T-cell (primary cell): ENCODE measurements at places on chromosomes 4 and X.

DNA sequence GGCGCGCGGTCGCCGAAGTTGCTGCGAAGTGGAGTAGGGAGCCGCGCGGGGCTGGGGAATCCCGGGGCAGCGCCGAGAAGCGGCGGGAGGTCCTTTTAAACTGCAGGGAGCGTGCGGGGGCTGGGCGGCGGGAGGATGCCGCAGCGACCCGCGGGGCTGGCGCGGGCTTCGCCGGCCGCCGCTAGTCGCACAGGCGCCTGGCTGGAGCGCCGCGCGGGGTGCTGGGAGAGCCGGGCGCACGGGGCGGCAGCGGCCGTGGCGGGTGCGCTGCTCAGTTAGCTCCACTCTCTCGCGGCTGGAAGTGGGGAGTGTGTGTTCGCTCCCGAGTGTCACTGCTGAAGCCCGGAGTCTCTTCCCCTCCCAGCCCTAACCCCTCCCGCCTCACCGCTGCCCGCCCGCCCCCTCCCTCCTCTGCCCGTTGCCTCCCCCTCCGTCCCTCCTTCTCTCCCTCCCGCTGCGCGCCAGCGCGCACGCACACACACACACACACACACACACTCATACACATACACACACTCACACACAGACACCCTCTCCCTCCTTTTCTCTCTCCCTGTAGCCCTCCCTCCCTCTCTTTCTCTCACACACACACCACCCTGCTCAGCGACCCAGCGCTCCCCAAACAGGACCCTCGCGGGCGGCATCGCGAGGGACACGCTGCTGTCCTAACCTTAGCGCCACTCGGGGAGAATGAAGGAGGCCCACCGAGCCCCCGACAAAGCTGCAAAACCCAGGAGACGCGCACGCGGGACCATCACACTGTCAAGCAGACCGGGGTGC, at the start of gene NDNF:
Gene NDNF (minus strand): TSS at position 312 of the 780 bp plus-strand sequence. CDS start 26,698 bp downstream, outside the sequence.
- peaks cover 22% of the 10 kb centered on the region for H3K4me1 ChIP-seq
- no peak within 1 kb of the TSS for H3K27ac ChIP-seq
- no peaks in the 10 kb centered on the region for H3K36me3 ChIP-seq
- H3K27me3 ChIP-seq: peaks cover 7% of the 10 kb centered on the region
- H3K4me3 ChIP-seq: peak within 1 kb of the TSS; percentile 98

DNA sequence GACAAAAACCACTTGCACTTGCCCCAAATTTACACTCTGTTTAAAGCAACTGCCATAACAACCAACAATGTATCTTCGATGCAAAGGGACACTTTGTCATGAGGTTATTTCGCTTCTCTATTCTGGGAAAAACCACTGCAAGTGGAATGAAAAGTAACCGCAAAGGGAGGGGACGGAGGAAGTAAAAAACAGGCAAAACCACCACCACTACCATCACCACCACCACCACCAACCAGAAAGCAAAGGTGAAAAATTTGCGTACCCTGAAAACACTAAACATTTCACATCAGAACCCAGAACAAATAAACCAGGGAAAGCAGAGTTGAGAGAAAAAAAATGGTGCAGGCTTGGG, 1.2 kb upstream of the N4BP2 start:
- DNase-seq: no peak
- no peaks in the 10 kb centered on the region for H3K27me3 ChIP-seq
- H3K27ac ChIP-seq: peak overlapping the region; percentile 87
- peak overlapping the region; percentile 91 for H3K4me3 ChIP-seq
- peaks cover 21% of the 10 kb centered on the region for H3K4me1 ChIP-seq
- H3K36me3 ChIP-seq: no peaks in the 10 kb centered on the region

GRCh38 chr4:788636-789297, 37.2 kb downstream of the CPLX1 start:
- H3K4me1 ChIP-seq: peaks cover 44% of the 10 kb centered on the region
- no peak overlapping the region for H3K27ac ChIP-seq
- DNase-seq: no peak
- H3K4me3 ChIP-seq: no peak overlapping the region
- no peaks in the 10 kb centered on the region for H3K27me3 ChIP-seq

DNA sequence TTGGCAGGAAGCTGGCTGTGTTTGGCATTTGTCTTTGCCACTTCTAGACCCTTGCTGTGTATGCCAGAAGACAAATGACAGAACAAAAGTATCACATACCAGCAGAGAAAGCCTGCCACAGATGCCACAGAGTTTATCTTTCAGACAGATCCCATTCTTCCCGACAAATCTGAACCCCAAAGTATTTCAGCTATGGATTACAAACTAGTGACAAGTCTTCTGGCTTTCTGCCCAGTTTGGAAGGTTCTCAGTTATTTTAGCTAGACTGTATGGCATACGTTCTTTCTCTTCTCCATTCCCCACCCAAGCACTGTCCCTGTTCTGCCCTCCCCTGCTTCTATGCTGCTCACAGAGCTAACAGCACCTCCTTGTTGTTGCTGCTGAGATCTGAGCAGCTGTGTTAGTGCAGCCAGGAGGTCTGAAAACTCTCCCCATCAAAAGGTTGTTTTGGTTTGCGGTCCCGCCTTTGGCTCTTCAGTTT, 236.7 kb downstream of the FRAS1 start:
- H3K27ac ChIP-seq: no peak overlapping the region
- no peaks in the 10 kb centered on the region for H3K27me3 ChIP-seq
- no peak for DNase-seq
- no peak overlapping the region for H3K4me3 ChIP-seq
- no peaks in the 10 kb centered on the region for H3K36me3 ChIP-seq
- H3K4me1 ChIP-seq: no peaks in the 10 kb centered on the region

DNA sequence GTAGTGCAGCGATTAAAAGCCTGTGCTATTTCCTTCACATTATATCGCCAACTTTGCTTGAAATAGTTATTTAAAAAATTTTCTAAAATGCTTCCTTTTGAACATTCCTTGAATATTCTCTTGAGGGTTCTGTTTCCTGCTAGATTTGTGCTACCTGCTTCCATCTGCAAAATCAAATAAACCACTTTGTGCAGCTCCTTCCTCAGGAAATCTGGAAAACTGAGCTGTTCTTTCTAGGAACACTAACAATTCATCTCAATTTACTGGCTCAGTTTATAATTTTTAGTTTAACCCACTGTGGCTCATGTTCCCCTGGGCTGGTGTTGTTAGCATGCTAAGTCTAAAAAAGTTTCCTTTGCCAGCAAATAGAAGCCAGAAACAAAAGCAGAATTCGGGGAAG, 88.1 kb upstream of the LCORL start:
- H3K4me1 ChIP-seq: no peaks in the 10 kb centered on the region
- H3K27ac ChIP-seq: no peak overlapping the region
- H3K27me3 ChIP-seq: no peaks in the 10 kb centered on the region
- DNase-seq: no peak
- H3K4me3 ChIP-seq: no peak overlapping the region

DNA sequence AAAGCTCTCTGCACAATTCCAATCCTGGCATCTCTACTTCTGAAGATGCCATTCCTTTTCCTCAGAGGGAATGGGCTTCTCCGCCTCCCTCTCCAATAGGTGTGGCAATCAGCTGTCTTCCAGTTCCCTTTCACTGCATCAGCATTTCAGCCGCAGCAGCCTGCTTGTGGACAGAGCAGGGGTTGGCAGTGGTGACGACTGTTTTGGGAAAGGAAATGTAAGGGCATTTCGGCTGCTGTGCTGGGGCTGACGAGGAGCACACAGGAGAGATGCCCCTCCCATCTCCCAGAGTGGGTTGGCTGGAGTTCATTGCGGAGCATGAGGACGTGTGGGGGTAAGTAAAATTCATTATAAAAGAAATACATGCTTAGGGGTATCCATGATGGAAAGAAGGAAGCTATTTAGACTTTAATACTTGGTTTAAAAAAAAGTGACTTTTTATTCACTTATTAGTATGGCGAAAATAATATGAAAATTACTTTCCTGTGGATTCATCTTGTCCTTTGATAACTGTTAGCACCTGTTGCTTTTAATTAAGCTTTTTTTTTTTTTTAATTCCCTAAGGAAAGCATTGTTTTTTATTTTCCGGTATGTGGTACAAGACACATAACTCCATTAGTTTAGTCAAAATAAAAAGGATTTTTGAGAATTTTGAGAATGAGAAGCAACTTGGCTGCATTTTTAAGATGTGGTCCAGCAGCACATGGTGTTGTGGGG, at the start of gene LIMCH1:
Gene LIMCH1 (plus strand): TSS at position 141 of the 717 bp plus-strand sequence. CDS start 67,839 bp downstream, outside the sequence.
- DNase-seq: no peak
- H3K4me1 ChIP-seq: no peaks in the 10 kb centered on the region
- no peak within 1 kb of the TSS for H3K4me3 ChIP-seq
- H3K27me3 ChIP-seq: peaks cover 2% of the 10 kb centered on the region

DNA sequence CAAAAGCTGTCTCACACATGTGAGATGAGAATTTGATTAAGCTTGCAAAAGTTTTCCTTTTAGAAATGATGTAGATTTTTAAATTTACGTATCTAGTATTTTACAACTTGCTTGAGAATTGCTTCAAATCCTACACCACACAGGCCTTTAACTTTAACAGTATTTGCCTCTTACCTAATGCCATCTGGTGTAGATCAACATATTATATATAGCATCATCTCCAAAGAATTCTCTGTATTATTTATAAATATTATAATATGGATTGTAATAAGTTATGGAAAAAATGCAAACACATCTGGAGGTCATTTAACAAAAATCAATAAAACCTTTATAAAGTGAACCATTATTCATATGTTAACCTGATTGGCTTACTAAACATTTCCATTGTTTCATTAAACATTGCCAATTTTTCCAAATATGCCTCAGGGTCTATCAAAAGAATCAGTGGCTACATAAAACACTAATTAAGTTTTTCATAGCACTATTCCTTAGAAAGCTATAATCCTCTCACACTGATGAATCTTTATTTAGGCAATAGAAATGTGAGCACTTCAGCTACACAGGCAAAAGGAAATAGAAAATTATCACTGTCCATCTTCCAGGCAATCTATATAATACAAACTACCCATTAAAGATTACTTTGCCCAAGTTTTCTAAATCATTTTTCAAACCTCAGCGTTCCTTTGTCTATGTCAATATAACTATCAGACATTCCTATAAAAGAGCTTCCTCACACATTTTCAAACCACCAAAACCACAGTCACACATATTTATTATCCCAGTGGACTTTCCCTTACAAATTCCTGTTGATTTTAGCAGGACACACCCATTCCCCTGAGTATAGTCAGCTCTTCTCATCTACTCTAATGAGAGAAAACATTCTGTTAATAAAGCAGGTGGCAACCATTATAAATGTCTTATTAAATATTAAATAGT, 83.5 kb upstream of the INTU start:
- H3K27ac ChIP-seq: no peak overlapping the region
- H3K36me3 ChIP-seq: no peaks in the 10 kb centered on the region
- no peak for DNase-seq
- H3K4me1 ChIP-seq: no peaks in the 10 kb centered on the region
- H3K4me3 ChIP-seq: no peak overlapping the region
- no peaks in the 10 kb centered on the region for H3K27me3 ChIP-seq

DNA sequence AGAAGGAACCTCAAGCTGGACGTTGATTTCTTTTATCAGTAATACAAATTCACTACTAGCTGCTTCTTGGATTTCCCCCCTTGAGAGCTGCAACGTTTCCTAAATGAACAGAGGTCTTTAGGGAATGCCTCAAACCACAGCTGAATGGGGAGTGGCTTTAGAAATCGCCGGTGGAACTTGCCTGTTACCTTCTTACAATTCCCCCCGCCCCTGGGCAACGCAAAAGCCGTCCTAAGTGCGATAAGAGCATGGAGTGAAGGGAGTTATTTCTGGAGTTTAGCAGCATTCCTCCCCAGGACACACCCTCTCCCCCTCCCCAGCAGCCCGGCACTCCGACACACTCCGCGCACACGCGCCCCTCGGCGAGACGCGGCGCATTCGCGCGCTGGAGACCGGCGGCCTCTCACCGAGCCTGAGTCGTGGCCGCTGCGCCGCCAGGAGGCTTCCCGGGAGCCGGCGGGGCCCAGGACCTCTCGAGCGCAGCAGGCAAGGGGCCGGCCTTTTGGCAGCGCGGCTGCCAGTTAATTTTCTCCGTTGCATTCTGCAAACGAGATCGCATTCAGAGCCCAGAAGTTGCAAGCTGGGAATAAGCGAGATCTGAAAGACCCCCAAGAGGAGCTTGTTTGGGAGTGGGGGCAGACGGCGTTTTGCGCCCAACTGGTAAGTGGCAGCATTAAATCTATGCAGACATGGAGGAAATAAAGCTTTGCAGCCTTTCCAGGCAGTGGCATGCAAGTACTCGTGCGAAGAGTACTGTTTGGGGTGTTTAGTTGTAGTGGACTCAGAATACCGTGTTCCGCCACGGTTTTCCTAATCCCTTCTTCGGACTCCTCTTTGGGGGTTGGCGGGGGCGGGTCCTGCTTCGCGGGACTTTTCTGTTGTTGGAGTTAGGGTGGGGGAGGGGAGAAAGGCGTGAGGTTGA, 134.7 kb downstream of the PALLD start:
- H3K36me3 ChIP-seq: no peaks in the 10 kb centered on the region
- peaks cover 22% of the 10 kb centered on the region for H3K27me3 ChIP-seq
- peaks cover 6% of the 10 kb centered on the region for H3K4me1 ChIP-seq
- no peak for DNase-seq

DNA sequence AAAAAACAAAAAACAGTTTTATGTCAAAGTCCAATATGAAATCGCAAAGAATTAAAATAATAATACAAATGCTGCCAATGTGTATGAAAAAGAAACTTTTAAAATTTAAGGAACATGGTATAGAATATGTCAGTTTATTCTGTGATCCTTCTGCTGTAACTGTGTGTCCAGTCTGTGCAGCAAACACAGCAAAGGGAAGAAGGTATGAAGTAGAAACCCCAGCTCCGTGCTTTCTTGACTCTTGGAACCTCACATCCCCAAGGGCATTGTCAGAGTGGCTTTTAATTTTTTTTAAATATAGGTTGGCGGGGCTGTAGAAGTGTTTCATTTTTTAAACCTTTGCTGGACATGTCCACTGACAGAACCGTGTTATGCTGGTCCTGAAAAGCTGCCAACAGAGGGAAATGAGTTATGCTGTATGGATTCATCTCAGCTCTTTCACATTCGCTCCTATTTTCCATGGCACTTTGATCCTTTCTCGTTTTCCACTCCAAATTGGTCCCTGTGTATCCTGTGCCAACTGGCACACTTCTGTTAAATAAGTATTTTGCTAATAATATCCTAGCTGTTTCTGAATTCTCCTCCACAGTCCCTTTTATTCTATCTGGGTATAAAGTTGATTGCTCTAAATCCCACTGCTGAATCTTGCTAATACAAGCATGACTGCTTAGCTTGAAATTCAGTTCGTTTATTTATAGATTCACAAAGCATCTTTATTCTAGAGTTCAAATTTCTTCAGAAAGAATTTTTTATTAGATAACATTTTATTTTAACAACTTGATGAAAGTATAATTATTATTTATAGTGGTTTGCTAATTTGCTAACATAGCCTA, 127.0 kb upstream of the DDIT4L start:
- no peak overlapping the region for H3K27ac ChIP-seq
- no peak overlapping the region for H3K4me3 ChIP-seq
- no peaks in the 10 kb centered on the region for H3K27me3 ChIP-seq

DNA sequence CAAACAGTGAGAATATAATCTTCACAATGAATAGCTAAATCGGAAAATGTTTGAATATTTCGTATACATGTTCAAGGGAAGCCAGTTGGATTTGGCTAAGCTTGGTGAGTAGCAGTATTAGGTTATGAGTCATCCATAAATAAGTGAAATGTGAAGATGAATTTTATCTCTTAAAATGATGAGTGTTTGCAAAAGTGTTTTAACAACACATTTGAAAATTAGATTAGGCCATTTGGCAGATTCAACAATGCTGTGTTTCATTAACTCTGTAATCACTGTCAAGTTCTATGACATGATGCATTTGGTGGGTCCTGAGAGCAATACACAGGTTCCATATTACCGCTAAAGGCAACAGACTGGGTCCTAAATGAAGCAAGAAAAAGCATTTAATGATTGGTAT, 301.9 kb upstream of the PRPS2 start:
- no peak overlapping the region for H3K4me3 ChIP-seq
- H3K36me3 ChIP-seq: no peaks in the 10 kb centered on the region
- no peaks in the 10 kb centered on the region for H3K4me1 ChIP-seq
- no peak for DNase-seq
- H3K27ac ChIP-seq: no peak overlapping the region
